ENCODE measurements at places on chromosomes 7 and 10.

- DNase-seq = no peak
These were observed 286.9 kb downstream of the PTEN start for GRCh38 chr10:88150339-88150738.

DNA sequence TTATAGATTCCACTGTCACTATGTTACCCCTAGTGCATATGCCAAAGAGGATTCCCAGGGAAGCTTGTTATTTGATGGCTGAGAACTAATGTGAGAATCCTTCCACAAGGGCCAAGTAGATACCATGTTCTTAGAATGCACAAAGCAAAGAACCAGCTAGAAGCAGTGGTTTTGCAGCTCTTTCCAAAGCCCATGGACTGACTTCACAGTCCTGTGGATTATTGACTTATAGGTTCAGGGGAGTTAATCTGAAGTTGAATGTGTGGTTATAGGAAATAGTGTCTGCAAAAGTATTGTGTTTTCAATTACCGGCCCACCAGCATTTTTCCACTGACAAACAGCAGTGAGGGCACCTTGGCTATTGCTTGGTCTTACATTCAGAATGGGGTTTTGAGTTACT, 28.2 kb downstream of the TIMM23 start:
- no peak for DNase-seq

GRCh38 chr7:100394077-100394476, 20.8 kb downstream of the PILRA start:
- no peak for DNase-seq

DNA sequence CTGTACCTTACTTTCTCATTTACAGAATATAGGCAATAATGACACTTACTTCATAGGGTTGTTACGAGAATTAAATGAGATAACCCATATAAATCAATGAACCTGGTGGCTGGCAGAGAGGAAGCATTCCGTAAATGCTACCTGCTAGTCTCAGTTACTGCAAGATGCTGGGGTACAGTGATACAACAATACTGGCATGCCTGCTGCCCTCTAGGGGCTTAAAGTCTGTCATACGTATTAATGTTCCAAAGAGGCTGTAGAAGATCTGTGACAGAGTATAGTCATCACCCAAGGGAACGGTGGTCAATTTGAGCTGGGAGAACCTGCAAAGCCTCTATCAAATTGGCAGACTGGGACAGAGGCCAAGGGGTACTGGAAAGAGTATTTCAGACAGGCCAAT, 421.5 kb downstream of the GPAM start:
- no peak for DNase-seq

DNA sequence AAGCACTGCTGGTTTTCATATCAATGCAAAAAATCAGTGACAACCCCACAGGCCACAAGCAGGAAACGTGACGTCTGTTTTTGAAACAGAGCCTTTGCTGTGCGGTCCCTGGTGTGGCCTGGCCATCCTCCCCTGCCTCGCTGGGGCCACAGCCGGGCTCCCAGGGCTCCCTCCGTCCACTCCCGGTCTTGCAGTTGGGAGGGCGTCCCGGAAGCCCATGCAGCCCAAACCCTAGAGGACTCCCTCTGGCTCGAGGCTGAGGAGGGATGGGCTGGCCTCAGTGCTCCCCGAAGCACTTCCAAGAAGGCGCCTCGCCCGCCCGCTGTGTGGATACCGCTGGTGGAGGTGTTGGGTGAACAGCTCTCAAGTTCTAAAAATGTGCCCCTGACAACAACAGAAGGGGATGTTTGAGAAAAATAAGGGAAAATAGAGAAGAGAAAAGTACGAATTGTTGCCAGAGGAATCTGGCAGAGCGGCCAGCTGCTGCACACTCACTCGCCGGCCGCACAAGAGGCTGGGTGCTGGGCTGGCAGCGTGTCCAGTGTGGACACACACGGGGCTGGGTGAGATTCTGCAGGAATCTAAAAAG, 73.5 kb downstream of the ZRANB1 start:
- DNase-seq = no peak

GRCh38 chr10:132133449-132134240, 53.1 kb upstream of the DPYSL4 start:
- DNase-seq = no peak

DNA sequence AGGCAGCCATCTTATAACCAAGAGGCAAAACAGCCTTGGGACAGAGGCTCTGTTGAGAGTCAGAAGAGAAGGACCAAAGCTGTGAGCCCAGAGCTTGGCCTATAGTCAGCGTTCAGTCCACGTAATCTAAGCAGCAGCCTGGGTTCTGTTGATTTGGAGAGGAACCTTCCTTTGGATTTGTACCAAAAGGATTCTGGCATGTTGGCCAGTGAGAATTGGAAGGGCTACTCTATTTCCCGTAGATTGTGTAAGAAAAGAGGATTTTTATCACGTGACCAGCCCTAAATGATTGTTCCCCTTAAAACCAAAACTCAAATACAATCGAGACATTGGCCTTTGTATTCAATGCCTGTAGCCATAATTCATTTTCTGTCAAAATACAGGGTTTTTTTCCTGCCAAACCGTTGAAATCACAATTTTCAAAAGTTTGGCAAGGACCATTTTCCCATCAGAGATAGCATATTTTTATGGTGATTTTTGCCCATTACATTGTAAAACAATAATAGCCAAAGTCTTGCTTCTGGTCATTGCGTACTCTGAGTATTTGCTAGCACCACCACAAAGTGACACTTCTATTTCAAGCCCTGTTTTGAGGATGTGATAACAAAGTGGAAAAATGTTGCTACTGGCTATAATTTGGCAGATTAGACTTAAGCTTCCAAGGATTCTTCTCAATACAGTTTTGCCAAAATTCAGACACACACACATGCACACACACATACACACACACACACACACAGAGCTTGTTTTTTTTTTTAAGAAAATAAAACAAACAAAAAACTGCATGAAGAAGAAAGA, 23.1 kb upstream of the BMPER start:
- DNase-seq = no peak

DNA sequence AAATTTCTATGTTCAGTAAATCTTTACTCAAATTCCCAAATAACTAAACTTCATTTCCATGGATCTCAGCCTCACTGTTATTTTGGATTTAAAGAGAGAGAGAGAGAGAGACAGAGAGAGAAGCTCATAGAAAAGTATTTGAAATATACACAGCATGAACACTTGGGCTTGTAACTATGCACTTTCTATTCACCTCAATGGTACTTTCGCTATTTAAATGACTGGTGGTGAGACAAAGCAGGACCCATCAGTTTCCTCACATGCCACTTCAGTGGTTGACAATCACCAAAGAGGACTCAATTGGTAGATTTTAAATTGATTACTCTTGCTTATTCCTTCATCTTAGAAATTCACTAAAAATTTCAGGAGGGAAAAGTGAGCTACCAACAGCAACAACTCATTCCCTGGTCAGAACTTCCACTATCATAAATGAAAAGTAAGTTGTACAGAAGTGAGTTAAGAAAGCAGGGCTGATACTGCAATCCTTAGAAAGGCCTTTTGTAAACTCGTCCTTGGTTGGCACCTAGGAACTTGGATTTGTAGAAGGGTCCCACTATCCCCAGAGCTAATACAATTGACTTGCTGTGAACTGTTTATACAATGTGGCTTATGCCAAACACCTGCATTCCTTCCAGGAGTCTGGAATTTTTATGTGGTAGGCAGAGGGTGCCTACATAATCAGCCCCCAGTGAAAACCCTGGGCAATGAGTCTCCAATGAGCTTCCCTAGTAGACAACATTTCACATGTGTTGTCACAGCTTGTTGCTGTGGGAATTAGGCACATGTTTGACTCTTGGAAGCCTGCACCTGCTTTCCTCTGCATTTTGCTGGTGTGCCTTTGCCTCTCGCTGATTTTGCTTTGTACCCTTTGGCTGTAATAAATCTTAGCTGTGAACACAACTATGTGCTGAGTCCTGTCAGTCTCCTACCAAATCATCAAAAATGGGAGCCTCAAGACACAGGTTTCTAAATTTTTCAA, 10.8 kb downstream of the ERLIN1 start:
- DNase-seq = no peak

DNA sequence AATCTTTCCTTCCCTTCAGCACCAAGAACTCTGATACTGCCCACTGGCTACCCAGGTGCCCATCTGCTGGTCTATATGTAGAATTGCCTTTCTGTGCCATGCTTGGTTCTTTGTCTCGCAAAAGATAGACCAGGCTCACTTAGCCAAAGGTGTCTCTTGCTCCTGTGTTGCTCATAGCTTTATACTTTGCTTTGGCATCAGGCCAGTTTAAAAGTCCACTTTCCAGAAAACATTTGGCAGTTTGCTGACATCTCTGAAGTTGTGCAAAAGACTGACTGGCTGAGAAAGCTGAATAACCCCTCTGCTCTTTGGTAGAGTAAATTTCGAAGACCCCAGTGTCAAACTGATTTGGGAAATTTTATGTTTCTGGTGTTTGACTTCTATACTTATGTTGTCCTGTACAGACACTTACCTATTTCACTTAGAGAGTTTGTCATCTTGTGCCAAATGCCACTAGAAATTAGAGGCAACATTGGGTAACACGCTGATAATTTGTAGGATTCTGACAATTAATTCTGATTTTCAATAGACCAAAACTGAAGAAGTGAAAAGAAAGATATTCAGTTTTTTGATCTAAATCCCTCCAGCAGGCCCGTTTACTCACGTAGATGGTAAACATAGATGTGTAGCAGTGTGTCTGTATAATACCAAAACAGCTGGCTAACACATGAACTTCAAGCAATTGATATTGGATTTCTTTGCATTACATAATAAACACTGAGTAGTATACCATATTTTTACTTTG, 91.1 kb downstream of the CPED1 start:
- DNase-seq = no peak

DNA sequence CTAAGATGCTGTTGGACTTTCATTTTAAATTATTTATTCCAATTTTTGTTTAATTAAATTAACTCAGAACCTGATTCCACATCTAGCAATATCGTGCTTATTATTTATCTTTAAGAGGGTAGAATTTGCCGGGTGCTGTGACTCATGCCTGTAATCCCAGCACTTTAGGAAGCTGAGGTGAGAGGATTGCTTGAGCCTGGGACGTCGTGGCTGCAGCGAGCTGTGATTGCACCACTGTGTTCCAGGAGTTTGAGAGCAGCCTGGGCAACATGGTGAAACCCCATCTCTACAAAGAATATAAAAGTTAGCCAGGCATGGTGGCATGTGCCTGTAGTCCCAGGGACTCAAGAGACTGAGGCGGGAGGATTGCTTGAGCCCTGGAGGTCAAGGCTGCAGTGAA, 47.8 kb downstream of the ZFAND4 start:
- no peak for DNase-seq

DNA sequence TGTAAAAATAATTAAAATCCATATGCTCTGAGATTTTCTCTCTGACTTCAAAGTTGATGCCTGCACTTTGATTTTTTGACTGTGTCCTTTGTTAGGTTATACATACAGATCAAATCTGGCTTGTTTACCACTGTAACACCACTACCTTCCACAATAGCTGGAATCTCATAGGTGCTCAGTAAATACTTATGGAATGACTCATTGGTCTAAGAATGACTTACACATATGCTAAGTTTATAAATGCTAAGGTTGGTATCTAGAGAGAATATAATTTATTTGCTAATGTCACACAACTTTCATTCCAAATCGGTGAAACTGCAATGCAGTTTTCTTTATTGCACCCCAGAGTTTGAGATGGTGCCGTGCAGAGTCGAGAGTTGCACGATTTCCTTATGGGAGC, 578.5 kb downstream of the SH2D4B start:
- DNase-seq = no peak

DNA sequence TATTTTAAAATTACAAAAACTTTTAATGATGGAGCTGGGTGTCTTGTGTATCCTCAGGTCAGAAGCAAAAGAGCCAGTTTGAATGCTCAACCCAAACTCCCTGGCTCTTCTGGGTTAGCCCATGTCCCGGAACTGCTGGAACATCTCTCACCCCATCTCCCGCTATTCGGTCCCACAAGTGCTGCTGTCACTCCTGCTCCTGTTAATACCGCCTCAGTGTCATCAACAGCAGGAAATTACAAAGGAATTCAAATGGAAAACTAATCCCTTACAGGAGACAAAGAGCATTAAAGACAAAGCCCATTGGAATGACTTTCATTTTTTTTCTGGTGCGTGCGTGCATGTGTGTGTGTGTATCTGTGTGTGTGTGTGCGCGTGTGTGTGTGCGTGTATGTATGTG, 112.0 kb upstream of the C7orf33 start:
- no peak for DNase-seq

- DNase-seq = no peak
These were observed 8.2 kb downstream of the EGFR start for GRCh38 chr7:55026867-55027490.

DNA sequence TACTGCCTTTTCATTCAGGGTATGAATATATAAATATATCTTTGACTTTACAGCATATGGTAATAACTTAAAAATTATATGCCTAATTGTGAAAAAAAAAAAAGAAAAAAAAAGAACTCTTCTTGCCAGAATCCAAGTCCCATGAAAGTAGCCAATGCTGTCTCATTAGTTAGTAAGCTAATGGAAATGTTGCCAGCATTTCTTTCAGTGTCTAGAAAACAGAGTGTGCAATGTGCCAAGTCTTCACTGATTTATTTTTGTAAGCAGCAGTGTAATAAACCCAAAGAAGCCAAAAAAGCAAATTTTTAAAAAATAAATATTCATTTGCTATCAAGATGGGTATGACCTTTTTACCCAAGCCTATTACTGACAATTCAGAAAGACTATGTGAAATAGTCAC, 31.1 kb upstream of the LRRN3 start:
- no peak for DNase-seq

GRCh38 chr7:150986556-150986955, 4.3 kb upstream of the NOS3 start:
- DNase-seq = no peak

DNA sequence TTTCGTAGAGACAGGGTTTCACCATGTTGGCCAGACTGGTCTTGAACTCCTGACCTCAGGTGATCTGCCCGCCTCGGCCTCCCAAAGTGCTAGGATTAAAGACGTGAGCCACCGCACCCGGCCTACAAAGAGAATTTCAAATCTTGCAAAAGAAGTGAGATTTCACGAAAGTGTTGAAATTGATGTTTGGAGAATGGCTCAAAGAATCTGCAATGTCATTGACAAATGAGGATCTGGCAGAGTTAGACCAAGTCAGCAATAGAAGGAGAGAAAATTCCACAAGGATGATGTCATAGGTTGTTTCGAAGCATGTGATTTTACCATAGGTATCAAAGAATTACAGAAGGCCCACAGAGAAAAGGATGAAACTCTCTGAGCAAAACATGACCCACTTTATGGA, 71.7 kb downstream of the LYZL2 start:
- no peak for DNase-seq

DNA sequence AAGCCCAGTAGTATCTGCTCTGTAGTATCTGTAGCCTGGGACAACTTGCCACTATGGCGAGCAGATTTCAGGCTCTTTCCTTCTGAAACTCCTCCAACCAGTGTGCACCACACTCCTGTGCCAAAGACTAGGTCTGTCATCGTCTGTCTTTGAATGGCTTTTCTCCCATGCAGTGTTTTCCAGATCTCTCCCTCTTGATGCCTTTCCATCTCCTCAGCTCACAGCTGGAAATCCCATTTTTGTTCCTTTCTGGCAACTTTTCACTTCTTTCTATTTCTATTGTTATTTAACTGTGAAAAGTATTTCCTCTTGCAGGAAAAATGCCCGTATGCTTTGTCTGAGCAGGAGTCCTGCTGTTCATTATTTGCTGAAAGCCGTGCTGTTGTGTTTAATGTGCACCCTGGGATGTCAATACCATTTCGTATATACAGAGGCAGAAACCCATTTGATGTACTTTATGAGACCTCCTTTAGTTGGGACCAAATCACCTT, 373.7 kb downstream of the PHTF2 start:
- peak; percentile 29 for DNase-seq

- DNase-seq = peak; percentile 12
These were observed 17.1 kb downstream of the LRRN3 start for GRCh38 chr7:111108000-111108399.
